ENCODE measurements at places on chromosomes 16 and 17.

DNA sequence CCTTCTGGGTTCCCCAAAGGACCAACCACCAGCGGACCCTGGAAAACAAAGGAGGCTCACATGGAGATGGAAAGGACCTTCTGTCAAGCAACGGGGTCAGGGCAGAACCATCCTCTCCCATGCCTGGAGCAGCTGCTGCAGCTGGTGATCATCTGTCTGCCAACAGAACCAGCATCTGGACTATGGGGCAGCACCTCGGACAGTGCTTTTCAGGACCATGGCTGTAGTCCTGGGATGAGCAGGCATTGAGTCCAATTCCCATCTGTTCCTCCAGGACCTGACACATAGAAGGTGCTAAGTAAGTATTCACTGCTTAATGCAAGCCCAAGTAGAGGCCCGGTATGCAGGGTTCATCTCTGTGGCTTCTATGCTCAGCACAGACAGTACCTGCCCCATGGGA lies 304.7 kb downstream of the XYLT1 start:
- DNase-seq = no peak

- no peak for DNase-seq
Observed at GRCh38 chr17:51801626-51802025, 356.9 kb downstream of the CA10 start.

GRCh38 chr17:44334727-44335126 lies 10.1 kb upstream of the SLC25A39 start:
- no peak for DNase-seq

DNA sequence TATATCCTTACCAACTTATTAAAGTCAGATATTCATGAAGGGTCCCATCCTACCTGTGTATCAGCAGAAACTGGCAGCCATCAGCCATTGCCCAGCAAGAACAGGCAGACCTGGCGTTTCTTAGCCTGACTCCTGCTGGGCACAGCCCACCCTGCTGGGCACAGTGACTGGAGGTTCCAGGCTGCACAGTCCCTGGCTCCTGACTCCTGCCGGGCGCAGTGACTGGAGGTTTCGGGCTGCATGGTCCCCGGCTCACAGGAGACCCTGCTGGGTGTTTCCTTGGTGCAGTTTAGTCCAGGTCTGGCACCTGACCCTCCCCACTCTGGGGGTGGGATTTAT lies 6.7 kb downstream of the TIMM22 start:
- no peak for DNase-seq

DNA sequence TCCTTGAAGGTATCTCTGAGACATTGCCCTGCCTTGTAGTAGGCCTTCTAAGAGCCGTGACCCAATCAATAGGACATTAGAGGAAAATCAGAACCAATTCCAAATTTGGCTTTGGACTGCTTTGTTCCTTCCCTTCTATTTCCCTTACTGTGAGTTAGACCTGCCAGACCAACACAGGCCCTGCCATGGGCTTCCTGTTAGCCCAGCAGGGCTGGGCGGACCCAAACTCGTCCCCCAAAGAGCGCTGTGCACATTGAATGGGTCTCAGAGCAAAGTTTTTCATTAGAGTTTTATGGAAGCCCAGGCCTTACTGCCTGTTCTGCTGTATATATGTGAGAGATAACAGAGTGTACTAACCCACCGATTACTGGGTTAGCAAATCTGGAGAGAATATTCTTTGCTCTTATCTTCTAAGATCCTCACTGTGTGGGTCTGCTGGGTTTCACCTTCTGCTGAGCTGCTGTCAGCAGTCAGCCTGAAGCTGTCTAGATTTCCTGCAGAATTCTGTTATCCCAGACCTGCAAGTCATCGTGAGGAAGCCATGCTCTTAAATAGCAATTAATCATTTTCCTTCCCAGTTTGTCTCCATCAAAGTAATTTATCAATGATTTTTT lies 5.7 kb downstream of the ARHGAP44 start:
- DNase-seq = no peak

GRCh38 chr16:9311303-9311954 lies 220.0 kb downstream of the HAPSTR1 start:
- DNase-seq = no peak

- DNase-seq = no peak
Observed at GRCh38 chr17:82089723-82090548, 8.1 kb downstream of the FASN start.

- DNase-seq = no peak
Observed at GRCh38 chr17:78709119-78709681, 72.9 kb downstream of the CYTH1 start.

- DNase-seq = no peak
Observed at GRCh38 chr17:44707755-44708400, 587 bp upstream of the DBF4B start.

DNA sequence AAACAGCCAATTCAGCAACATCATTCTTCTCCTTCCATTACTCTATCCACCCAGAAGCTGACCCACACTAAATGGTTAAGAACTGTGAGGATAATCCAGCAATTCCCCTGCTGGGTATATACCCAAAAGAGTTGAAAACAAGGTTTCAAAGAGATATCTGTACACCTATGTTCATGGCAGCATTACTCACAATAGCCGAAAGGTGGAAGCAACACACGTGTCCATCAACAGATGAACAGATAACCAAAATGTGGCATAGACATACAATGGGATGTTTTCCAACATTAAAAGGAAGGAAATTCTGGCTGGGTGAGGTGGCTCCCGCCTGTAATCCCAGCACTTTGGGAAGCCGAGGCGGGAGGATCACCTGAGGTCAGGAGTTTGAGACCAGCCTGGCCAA lies 19.9 kb downstream of the MIS12 start:
- DNase-seq = no peak

DNA sequence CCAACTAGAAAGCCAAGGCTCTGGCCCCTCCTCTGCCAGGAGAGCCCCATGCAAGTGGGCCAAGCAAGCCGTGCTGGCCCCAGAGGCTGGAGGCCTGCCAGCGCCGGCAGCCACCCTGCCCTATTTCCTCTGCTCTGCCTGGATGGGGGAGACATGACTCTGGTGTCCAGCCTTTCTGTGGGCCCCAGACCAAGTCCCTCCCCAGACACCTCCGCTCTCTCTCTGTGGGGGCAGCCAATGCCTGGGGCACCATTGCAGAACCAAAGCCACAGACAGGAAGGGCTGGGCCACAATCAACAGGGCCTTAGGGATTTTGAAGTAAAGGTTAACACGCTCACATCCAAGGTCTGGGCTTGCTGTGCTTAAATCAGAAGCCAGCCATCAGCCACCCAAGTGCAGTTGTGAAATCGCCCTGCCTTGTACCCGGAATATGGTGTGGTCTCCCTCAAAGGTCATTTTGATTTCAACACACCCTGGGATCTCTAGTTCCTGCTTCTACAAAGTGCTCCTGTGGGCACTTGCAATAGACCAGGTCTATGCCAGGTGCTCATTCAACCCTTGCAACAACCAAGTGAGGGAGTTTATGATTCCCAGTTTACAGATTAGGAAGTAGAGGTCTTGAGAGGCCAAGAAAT lies 63.5 kb upstream of the TEX2 start:
- no peak for DNase-seq

- no peak for DNase-seq
Observed at GRCh38 chr17:75011401-75012095, 922 bp upstream of the MRPL58 start.

GRCh38 chr17:79203657-79204056 lies 129.0 kb downstream of the ENGASE start:
- DNase-seq = no peak

DNA sequence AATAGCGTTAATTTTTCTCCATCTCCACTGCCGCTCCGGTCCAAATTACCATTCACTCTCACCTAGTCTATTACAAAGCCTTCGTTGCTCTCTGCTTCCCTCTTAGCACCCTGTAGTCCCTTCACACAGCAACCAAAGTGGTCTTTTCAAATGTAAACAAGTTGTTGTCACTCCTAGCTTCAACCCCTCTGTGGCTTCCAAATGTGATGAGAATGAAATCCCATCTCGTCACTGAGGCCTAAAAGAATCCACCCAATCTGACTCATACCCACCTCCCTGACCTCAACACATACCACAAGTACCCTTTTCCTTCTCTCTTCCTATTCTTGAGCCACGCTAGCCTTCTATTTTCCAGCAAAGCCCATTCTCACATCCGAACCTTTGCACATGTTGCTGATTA lies 2.2 kb upstream of the PELP1 start:
- DNase-seq = no peak

- no peak for DNase-seq
Observed at GRCh38 chr17:17097763-17098345, 55.6 kb downstream of the MPRIP start.

DNA sequence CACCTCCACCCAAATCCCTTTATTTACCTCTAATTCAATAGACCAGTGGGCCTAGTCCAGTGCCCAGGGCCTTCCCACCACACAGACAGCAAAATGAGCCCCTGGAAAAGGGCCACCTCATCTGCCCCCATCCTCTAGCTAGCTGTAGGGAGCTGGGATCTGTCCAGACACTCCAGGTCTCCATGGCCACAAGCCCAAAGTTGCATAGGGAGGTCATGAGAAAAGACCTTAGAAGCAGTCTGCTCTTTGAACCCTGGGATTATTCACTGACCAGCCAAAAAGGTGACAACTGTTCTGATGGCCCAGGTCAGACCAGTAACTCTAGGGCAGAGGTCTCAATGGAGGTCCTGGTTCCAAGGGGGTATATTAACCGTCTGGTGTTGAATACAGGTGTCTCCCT lies 2.0 kb downstream of the CUEDC1 start:
- DNase-seq = no peak

DNA sequence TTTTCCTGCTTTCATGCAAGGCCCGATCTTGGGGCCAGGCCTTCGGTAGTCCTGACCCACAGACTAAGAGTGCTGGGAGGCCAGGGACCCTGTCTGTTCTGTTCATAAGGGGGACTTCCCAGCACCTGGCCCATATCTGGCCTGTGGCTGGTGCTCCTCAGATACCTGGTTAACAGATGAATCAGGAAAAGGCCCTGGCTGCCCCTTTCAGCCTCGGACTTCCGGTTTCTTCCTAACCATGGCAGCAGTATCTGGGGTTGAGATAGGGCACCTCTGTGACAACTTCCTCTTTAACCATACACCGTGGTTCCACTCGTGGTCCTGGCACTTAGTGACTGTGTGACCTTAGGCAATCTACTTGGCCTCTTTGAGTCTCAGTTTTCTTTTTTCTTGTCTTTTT lies 18.4 kb downstream of the PLCG2 start:
- no peak for DNase-seq

DNA sequence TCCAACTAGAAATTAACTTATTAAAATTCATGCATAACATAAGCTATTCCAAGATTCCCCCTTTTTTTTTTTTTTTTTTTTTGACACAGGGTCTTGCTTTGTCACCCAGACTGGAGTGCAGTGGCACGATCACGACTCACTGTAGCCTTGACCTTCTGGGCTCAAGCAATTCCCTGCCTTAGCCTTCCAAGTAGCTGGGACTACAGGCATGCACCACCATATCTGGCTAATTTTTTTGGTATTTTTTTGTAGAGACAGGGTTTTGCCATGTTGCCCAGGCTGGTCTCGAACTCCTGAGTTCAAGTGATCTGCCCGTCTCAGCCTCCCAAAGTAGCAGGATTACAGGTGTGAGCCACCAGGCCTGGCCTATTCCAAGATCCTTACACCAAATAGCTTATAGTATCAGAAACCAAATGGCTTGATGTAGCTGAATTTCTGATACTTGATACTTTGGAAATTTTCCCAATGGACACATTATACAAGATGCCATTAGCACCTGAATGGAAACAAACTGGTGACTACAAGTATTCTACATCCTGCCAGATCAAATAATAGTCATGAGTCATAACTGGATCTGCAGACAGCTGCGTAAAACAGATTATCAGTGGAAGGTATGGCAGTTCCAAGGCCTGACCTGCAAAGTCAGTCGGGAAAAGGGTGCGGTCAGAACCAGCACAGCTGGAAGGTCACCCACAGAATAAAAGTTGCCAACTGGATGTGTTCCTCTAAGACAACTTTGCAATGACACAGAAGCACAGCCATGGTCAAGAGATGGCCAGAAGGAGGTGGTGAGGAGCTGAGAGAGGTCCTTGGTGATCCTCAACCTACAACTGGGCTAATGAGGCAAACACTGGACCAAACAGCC lies 14.5 kb downstream of the TUBG1 start:
- DNase-seq = no peak

DNA sequence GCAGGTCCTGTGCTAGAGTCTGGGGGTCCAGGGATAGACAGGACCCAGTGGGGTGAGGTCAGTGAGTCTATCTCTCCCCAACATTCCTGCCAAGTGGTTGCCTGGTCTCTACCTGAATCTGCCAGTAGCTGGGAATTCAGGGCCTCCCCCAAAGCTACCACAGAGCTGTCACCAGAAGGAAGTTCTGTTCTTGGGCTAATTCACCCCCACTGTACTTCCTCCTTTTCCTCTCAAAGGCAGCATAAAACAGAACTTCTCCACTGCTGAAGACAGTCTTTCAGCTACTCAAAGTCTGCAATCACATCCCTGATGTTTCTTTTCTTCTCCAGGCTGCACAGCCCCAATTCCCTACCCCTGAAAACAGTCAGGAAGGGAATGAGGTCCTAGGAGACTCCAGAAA lies 8.7 kb downstream of the CAMTA2 start:
- DNase-seq = no peak

DNA sequence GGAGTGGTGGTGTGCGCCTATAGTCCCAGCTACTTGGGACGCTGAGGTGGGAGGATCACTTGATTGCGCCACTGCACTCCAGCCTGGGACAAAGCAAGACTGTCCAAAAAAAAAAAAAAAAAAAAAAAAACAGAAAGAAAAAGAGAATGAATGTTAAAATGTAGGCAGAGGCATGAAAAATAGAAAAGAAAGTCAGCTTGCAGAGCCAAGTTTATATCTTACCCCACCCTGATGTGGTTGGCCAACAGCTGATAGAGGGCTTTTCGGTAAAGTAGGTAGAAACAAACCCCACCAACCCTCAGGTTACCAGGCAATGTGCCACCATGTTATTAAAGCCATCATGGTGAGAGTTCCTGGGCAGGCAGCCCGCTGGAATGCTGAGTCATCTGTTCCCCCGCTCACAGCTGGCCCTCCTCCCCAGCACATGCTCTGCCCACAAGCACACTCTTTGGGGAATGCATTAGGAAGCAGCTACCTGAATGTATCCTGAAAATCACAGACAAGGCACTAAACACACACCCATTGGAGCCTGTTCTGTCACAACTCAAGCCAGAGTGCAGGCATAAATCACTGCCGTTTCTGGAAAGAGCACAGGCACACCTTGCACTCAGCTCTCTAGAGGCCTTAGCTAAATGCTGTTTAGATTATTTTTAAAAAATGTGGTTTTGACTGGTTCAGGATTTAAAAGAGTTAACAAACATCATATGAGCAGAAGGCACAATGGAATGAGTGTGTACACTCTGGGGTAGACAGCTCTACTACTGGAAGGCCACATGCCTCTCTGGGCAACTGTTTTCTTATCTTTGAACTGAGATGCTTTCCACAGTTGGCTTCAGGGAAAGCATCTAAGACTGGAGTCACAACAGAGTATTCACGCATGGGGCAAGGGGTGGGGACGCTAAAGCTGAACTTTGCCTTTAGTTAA lies 128.5 kb downstream of the PARN start:
- DNase-seq = peak; percentile 90

- DNase-seq = no peak
Observed at GRCh38 chr17:42476411-42476810, 17.7 kb downstream of the ATP6V0A1 start.

Measured in GM04504 (cell line).